ENCODE measurements at places on chromosomes 3 and 15. TPM values are rescaled to one million over a fixed set of nuclear protein-coding genes. Genes with fewer than 3 reads are reported as not detected.

- no peak overlapping the region for H3K4me3 ChIP-seq
- H3K27me3 ChIP-seq = no peaks in the 10 kb centered on the region
- H3K27ac ChIP-seq = no peak overlapping the region
- no peaks in the 10 kb centered on the region for H3K4me1 ChIP-seq
- no peaks in the 10 kb centered on the region for H3K36me3 ChIP-seq
These were observed 477.7 kb upstream of the CFAP20DC start for GRCh38 chr3:59527493-59527892.

DNA sequence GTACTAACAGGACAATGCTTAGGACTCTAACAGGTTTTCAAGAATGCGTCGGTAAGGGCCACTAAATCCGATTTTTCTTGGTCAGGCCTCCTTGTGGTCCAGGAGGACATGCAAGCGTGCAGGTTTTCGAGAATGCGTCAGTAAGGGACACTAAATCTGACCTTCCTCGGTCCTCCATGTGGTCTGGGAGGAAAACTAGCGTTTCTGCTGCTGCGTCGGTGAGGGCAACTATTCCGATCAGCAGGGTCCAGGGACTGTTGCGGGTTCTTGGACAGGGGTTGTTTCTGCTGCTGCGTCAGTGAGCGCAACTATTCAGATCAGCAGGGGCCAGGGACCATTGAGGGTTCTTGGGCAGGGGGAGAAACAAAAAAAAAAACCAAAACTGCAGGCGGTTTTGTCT lies 7.8 kb upstream of the UBP1 start:
- H3K27me3 ChIP-seq = no peaks in the 10 kb centered on the region
- no peaks in the 10 kb centered on the region for H3K4me1 ChIP-seq
- H3K36me3 ChIP-seq = no peaks in the 10 kb centered on the region
- DNase-seq = no peak
- no peak overlapping the region for H3K4me3 ChIP-seq

MCTP2 gene
- 18.3 TPM for total RNA-seq

DNA sequence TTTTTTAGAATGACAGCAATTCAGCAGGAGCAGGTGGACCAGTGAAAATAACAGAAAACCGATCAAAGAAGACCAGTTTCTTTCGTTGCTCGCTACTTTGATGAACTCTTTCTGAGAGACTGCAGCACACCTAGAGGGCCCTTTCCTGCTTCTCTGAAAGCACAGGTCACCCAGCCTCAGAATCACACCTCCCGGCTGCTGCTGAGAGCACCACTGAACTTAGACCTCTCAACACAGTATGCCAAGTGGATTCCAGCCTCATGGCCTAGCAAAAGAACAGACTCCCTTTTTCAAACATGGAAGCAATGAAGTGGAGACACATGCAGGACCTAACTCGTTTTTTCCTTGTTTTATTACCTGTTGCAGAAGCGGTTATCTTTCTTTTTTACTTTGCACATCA lies 13.9 kb upstream of the APH1B start:
- peaks cover 43% of the 10 kb centered on the region for H3K36me3 ChIP-seq
- H3K4me1 ChIP-seq = no peaks in the 10 kb centered on the region
- no peak overlapping the region for H3K4me3 ChIP-seq
- H3K27ac ChIP-seq = no peak overlapping the region
- no peaks in the 10 kb centered on the region for H3K27me3 ChIP-seq
- no peak for DNase-seq

- H3K4me3 ChIP-seq = no peak overlapping the region
- no peaks in the 10 kb centered on the region for H3K27me3 ChIP-seq
- H3K36me3 ChIP-seq = no peaks in the 10 kb centered on the region
These were observed 49.2 kb upstream of the NANOGP8 start for GRCh38 chr15:35134299-35134698.

GOLGA8T gene
- total RNA-seq = not detected

RHOV gene
- not detected for total RNA-seq

- H3K4me3 ChIP-seq = no peak overlapping the region
- no peak overlapping the region for H3K27ac ChIP-seq
- H3K4me1 ChIP-seq = no peaks in the 10 kb centered on the region
- no peaks in the 10 kb centered on the region for H3K27me3 ChIP-seq
These were observed 38.5 kb upstream of the LIPC start for GRCh38 chr15:58393241-58393662.

FBXW12 gene
- total RNA-seq = not detected

- no peak overlapping the region for H3K27ac ChIP-seq
- H3K36me3 ChIP-seq = no peaks in the 10 kb centered on the region
- no peak overlapping the region for H3K4me3 ChIP-seq
- peaks cover 5% of the 10 kb centered on the region for H3K4me1 ChIP-seq
- no peak for DNase-seq
These were observed 22.0 kb downstream of the SLC4A7 start for GRCh38 chr3:27462228-27462627.

DNA sequence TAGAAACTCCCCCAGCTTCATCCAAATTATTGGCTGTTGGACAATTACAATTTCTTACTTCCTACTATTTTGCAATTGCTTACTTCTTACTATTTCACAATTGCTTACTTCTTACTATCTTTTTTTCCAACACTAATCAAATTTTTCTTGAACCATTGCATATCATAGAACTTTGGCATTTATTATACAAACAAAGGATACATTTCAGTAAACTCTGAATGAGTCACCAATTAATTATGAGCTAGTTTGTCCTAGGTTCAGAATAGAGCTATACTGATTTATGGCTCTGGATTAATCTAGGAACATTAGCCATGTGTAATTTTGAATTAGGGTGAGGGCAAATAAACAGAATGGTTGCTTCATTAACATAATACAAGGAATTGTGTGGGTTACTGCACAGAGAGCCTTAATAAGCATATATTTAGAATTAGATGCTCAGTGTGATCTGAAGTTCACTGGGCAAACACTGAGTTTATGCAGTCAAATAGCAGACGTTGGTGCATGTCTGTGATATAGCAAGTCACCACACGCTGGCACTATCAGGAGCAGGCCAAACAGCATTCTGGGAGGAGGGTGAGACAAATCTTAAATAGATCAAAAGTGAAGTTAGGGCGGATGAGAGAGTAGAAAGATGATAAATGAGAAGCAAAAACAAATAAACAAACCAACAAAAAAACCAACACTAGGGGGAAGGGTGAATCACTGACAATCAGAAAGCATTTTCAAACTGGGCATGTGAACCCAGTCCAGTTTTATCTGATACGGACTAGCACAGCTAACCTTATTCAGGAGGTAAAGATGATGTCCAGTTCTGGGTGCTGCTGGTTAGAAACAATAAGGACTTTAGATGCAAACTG lies 21.5 kb downstream of the GABRR3 start:
- H3K27ac ChIP-seq = no peak overlapping the region
- H3K4me1 ChIP-seq = no peaks in the 10 kb centered on the region
- no peak for DNase-seq
- no peak overlapping the region for H3K4me3 ChIP-seq

DNA sequence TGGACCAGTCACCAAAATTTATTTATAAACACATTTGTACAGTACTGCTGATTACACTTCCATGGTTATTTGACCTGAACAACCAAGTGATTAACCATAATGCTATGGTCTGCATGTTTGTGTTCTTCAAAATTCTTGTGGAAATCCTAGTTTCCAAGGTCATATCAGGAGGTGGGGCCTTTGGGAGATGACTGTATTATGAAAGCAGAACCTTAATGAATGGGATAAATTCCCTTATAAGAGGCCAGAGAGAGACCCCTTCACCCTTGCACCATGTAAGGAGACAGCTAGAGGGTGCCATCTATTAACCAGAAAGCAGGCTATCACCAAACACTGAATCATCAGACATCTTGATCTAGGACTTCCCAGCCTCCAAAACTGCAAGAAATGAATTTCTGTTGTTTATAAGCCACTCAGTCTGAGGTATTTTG lies 1.9 kb downstream of the SCAPER start:
- H3K4me3 ChIP-seq = no peak overlapping the region
- H3K27me3 ChIP-seq = no peaks in the 10 kb centered on the region
- no peak overlapping the region for H3K27ac ChIP-seq
- peaks cover 36% of the 10 kb centered on the region for H3K4me1 ChIP-seq
- DNase-seq = no peak

PEX11A gene
- total RNA-seq = 2.9 TPM

DNA sequence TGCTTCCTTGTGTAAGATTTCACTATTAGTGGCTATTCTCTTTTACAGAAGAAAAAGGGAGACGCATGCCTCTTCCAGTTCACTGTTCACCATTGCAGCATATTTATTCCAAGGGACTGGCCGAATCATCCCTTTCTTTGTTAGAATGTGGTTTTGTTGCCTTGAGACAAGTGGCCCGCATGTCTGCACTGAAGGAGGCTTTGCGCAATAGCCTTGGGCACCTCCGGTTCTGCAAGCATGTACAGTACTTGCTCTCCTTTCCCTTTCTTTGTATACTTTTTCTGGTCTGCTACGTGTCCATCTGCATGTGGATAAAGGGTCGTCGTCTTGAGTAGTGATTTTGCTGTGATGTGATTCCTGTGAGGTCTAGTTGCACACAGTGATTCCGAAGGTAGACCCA lies 43.0 kb downstream of the FLNB start:
- no peak overlapping the region for H3K27ac ChIP-seq
- no peaks in the 10 kb centered on the region for H3K36me3 ChIP-seq
- H3K4me1 ChIP-seq = no peaks in the 10 kb centered on the region
- no peak overlapping the region for H3K4me3 ChIP-seq

ARPP21 gene
- not detected for total RNA-seq

COL7A1 gene
- 1.2 TPM for total RNA-seq

GRCh38 chr3:50642382-50642781 lies 25.4 kb downstream of the MAPKAPK3 start:
- no peaks in the 10 kb centered on the region for H3K27me3 ChIP-seq
- no peak overlapping the region for H3K4me3 ChIP-seq
- no peak overlapping the region for H3K27ac ChIP-seq
- no peak for DNase-seq
- H3K36me3 ChIP-seq = peaks cover 65% of the 10 kb centered on the region

CHL1 gene
- total RNA-seq = not detected

PATL2 gene
- 62.1 TPM for total RNA-seq

- no peaks in the 10 kb centered on the region for H3K27me3 ChIP-seq
- H3K4me1 ChIP-seq = no peaks in the 10 kb centered on the region
- H3K27ac ChIP-seq = no peak overlapping the region
- no peak overlapping the region for H3K4me3 ChIP-seq
These were observed 173.8 kb upstream of the TLE3 start for GRCh38 chr15:70271422-70272088.

DNA sequence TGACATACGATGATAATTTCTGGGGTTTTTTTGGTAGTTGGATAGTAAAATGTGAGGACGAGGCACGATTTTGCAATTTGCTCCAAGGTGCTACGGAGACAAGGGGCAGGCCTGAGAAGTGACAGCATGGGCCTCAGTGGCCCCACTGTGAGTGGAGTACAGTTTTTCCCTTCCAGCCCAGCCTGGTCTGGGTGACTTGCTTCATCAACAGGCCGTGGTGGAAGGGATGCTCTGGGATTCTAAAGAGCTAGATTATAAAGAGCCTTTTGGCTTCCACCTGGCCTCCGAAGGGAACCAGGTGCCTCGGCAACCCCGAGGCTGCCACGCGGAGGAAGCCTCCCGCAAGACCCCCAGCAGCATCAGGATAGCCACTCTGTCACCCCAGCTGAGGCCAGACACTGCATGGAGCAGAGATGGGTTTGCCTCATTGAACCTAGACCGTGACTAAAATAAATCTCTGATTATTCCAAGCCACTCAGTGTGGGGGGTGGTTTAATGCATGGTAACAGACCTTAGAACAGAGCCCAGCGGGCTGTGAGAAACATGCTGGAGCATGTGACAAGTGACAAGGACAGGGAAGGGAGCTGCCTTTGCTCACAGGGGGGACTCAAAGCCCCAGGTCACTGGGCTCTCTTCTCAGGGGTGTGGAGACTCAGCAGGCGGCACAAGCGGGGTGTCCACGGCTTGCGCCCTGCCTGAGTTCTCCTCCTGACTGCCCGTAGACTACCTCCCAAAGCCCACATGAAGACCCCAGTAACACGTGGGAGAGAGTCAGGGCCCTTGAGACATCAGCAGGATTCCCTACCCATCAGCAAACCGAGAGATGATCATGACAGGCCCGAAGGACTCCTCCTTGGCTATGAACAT lies 22.6 kb upstream of the SLC41A3 start:
- no peaks in the 10 kb centered on the region for H3K4me1 ChIP-seq
- no peaks in the 10 kb centered on the region for H3K36me3 ChIP-seq
- H3K27ac ChIP-seq = no peak overlapping the region
- H3K27me3 ChIP-seq = no peaks in the 10 kb centered on the region
- no peak overlapping the region for H3K4me3 ChIP-seq
- DNase-seq = no peak

OR4M2 gene
- not detected for total RNA-seq

IL17RE gene
- 2.4 TPM for total RNA-seq

FSD2 gene
- total RNA-seq = not detected

- no peak overlapping the region for H3K27ac ChIP-seq
- DNase-seq = no peak
- no peak overlapping the region for H3K4me3 ChIP-seq
These were observed 19.0 kb downstream of the NANOGP8 start for GRCh38 chr15:35066094-35066493.

- no peaks in the 10 kb centered on the region for H3K36me3 ChIP-seq
- H3K4me1 ChIP-seq = no peaks in the 10 kb centered on the region
- H3K27ac ChIP-seq = no peak overlapping the region
- no peaks in the 10 kb centered on the region for H3K27me3 ChIP-seq
These were observed 187.7 kb downstream of the SATB1 start for GRCh38 chr3:18237251-18238005.

- no peaks in the 10 kb centered on the region for H3K4me1 ChIP-seq
- no peaks in the 10 kb centered on the region for H3K27me3 ChIP-seq
- no peak overlapping the region for H3K4me3 ChIP-seq
- DNase-seq = no peak
- no peaks in the 10 kb centered on the region for H3K36me3 ChIP-seq
- H3K27ac ChIP-seq = no peak overlapping the region
These were observed 39.7 kb upstream of the PYGO1 start for GRCh38 chr15:55627730-55628368.

DNA sequence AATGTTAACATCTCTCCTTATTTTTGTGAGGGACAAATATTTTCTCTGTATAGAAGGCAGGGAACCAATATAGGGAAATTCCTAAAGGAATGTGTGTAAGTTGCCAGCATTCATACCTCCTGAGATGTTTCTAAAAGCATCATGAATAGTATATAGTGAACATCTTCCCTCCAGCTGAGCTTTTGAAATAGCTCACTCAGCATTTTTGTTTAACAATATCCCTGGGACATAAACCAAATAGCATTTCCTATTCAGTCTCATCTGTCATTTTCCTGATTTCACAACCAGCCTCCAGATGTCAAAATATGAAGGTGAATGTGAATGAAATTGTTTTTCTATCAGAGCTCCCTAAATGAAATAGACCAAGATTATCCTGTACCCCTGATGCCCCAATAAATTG lies 137.2 kb downstream of the PPM1L start:
- H3K27ac ChIP-seq = no peak overlapping the region
- no peaks in the 10 kb centered on the region for H3K4me1 ChIP-seq
- H3K36me3 ChIP-seq = no peaks in the 10 kb centered on the region
- H3K27me3 ChIP-seq = no peaks in the 10 kb centered on the region

FMN1 gene
- 0.67 TPM for total RNA-seq

- no peaks in the 10 kb centered on the region for H3K27me3 ChIP-seq
- H3K36me3 ChIP-seq = peaks cover 8% of the 10 kb centered on the region
- H3K4me1 ChIP-seq = peaks cover 40% of the 10 kb centered on the region
- peak overlapping the region; percentile 91 for H3K4me3 ChIP-seq
- H3K27ac ChIP-seq = peak overlapping the region; percentile 75
These were observed 20.5 kb downstream of the WDR73 start for GRCh38 chr15:84633311-84634227.

- no peaks in the 10 kb centered on the region for H3K36me3 ChIP-seq
- no peak for DNase-seq
- no peak overlapping the region for H3K27ac ChIP-seq
- peaks cover 95% of the 10 kb centered on the region for H3K4me1 ChIP-seq
- no peaks in the 10 kb centered on the region for H3K27me3 ChIP-seq
These were observed 6.3 kb downstream of the KAT2B start for GRCh38 chr3:20046556-20046955.

GRCh38 chr3:38925351-38925750 lies 109.3 kb upstream of the SCN10A start:
- H3K27me3 ChIP-seq = no peaks in the 10 kb centered on the region
- no peak overlapping the region for H3K27ac ChIP-seq
- DNase-seq = no peak

TRPM1 gene
- total RNA-seq = not detected
